RPMI8226 (cell line): ENCODE measurements at places on chromosomes 4 and X.

DNA sequence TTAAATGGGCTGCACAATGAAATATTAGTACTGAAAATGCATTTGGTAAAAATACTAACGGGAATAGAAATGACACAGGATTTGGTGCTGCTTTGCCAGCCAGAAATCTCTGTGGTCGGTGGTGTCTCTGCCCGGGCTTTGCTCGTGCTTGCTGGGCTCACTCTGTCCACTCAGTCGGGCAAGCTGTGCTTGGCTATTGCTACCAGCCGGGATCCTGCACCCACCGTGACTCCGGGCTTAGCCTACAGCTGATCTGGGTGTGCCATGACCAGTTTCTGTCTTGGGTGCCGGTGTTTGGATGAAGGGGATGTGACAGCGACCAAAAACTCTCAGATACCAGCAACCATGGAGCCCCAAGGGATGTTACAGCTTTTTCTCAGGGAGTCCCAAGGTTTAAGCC lies 487.7 kb downstream of the TECRL start:
- DNase-seq = no peak

DNA sequence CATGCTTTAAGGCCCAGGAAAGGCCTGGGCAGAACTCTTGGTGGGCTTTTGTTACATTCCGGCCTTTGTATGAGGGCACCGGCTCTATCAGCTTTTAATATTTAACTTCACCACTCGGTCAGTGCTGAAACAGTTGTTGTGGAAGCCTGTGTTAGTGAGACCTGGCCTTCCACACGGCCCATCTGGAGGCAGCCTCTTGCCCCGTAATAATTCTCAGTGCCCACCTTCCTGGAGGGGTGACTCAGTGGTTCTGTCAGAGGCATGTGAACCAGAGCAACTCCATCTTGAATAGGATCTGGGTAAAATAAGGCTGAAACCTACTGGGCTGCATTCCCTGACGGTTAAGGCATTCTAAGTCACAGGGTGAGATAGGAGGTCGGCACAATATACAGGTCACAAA lies 162.0 kb upstream of the STS start:
- no peak for DNase-seq

GRCh38 chr4:150647008-150647407 lies 65.1 kb downstream of the MAB21L2 start:
- no peak for DNase-seq

DNA sequence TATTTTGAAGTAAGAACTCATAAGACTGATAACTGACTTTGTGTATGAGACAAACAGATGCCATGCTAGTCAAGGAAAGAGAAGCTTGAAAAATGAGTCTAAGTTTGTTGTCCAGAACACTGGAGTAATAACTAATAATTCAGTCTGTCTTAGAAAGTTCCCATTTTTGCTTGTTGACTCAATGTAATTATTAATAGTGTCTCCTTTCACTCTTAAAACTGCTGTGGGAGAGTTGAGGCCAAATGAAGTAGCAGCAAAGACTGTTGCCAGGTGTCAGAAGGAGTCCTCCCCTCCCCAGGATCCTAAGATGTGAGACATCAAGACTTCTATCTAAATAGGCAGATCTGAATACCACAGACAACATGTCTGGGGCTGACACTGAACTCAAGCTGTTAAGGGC lies 20.8 kb upstream of the FAM13A start:
- DNase-seq = no peak

GRCh38 chr4:98662626-98663225 lies 4.3 kb upstream of the TSPAN5 start:
- DNase-seq = peak; percentile 49

DNA sequence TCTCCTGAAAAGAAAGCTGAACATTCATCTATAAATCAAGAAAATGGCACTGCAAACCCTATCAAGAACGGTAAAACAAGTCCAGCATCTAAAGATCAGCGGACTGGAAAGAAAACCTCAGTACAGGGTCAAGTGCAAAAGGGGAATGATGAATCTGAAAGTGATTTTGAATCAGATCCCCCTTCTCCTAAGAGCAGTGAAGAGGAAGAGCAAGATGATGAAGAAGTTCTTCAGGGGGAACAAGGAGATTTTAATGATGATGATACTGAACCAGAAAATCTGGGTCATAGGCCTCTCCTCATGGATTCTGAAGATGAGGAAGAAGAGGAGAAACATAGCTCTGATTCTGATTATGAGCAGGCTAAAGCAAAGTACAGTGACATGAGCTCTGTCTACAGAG lies 28.6 kb downstream of the PAQR3 start:
- DNase-seq = no peak

GRCh38 chr4:140149846-140150635 lies 3.9 kb downstream of the MAML3 start:
- peak; percentile 82 for DNase-seq

DNA sequence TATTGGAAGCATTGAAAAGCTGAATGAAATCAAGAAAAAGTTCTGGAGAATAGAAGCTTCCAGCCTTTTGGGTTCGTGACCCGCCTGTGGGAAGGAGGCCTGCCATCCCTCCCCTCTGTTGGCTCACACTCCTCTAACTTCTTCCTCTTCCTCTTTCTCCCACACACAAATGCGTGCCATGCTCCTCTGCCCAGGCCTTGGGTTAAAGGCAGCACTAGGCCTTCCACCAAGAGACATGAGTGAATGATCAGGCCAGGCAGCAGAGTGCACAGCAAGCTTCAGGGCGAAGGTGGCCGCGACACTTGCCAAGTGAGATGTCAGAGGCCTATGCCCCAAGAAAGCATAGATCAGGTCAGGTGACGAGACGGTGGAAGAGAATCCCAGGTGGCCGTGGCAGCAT lies 38.4 kb downstream of the FAM193A start:
- DNase-seq = no peak

DNA sequence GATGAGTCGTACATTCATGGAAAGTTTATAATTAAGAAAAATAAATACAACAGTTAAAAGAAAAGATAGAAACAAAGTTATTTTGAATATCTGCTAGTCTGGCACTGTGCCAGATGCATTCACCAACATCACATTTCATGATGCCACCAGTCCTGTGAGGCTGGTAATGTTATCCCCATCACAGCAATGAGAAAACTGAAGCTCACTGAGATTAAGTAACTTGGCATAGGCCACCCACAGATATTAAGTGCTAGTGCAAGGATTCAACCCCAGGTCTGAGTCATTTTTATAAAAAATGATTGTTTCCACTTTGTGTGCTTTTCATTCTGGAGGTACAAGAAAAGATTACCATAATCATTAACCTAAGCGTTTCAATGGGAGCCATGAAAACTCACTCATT lies 65.0 kb upstream of the IL15 start:
- DNase-seq = no peak

GRCh38 chr4:145819101-145819852 lies 119.3 kb downstream of the ZNF827 start:
- DNase-seq = no peak

DNA sequence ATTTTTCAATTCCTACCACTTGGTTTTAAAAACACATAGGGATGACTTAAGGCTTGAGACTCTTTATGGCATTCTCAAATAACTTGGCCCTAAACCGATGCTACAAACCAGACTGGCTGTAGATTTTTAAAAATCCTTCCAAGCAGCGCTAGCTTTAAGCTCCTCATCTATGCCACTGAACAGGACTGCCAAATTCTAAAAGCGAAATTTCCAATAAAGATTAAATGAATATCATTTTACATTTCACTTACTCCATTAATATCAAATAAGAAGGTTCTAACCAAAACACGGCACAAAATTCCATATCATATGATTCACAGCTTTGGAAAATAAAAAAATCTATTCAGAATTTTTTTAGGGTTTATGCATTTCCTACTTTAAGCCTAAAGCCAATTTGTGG lies 134.2 kb downstream of the FANCB start:
- DNase-seq = no peak

GRCh38 chr4:138671106-138671505 lies 344.5 kb upstream of the NOCT start:
- no peak for DNase-seq

GRCh38 chrX:132967049-132967448 lies 8.6 kb upstream of the HS6ST2 start:
- DNase-seq = no peak

- no peak for DNase-seq
Observed at GRCh38 chrX:68844581-68844980, 15.8 kb downstream of the EFNB1 start.

GRCh38 chr4:87469390-87469789 lies 47.0 kb downstream of the NUDT9 start:
- no peak for DNase-seq

DNA sequence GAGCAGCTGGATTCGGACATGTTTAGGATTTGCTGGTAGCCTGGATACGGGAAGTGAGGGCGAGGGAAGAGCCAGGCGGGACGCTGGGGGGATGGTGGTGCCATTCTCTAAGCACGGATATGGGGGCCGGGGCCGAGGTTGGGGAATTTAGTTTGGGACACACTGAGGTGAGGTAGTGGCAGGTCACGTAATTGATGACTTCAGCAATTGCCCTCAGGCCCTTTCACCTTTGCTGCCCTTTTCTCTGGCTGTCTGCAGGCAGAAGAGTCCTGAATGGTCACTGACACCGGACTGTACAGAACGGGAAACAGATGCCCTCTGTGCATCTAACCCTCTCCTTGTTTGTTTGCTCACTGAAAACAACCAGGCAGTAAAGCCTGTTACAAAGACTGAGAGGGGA lies 16.9 kb upstream of the HMGB3 start:
- no peak for DNase-seq

DNA sequence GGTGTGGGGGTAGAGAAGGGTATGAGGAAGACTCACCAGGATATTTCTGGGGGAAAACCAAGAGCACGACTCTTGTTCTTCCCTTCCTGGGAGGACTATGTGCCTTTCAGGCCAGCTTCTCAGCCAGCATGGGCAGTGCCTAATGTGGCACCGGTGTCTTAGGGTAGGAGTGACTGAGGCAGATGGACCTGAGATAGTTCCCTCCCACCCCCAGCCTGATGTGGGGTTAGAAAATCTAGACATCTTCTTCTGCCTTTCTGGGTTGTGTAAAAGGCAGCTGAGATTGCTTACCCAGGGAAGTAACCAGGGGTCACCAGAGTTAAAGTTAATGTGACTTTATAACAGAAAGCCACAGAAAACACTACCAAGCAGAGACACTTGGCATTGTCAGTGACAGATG lies 127.3 kb downstream of the TMA16 start:
- no peak for DNase-seq

GRCh38 chr4:121674696-121675095 lies 22.1 kb downstream of the ANXA5 start:
- no peak for DNase-seq

DNA sequence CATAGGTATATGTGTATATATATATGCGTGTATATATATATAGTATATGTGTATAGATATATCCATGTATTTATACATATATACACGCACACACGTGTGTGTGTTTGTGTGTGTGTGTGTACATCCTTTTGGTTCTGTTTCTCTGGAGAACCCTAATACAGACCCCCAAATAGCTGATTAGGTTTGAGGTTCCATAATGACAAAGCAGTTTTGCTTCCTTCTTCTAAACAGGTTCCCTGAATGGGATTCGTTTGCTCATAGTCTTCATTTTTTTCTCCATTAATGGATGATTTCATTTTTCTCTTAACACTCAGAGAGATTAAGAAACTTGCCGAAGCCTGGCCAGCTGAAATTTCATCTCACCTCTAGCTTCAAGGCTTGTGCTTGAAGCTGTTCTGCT lies 234.0 kb upstream of the BCOR start:
- no peak for DNase-seq

GRCh38 chr4:185536411-185536709 lies 1.1 kb upstream of the PDLIM3 start:
- no peak for DNase-seq

DNA sequence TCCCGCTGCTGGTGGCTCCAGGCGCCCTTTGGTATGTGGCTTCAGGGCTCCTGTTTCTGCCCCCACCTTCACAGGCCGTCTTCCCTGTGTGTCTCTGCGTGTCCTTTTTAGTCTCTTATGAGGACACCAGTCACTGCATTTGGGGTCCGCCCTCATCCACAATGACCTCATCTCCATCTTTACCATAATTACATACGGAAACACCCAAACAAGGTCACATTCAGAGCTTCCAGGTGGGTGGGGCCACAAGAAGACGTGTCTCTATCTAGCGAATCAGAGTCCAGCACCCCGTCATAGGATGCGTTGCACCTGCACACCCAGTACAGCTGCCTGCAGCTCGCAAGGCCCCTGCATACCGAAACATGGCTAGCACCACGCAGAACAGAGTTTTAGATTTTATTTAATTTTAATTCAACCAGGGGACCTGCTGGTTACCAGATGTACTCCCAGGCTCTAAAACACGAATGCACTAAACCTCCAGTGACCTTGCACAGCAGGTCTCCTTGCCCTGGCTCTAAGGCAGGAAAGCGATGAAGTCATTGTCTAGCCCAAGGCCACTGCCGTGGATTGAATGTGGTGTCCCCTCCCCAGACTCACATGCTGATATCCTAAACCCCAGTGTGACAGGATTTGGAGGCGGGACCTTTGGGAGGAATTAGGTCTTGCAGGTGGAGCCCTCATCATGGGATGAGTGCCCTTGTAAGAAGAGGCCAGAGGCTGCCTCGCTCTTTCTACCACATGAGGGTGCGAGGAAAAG lies 30.3 kb downstream of the ABLIM2 start:
- DNase-seq = peak; percentile 36

- no peak for DNase-seq
Observed at GRCh38 chr4:87151730-87152129, 68.7 kb downstream of the KLHL8 start.

DNA sequence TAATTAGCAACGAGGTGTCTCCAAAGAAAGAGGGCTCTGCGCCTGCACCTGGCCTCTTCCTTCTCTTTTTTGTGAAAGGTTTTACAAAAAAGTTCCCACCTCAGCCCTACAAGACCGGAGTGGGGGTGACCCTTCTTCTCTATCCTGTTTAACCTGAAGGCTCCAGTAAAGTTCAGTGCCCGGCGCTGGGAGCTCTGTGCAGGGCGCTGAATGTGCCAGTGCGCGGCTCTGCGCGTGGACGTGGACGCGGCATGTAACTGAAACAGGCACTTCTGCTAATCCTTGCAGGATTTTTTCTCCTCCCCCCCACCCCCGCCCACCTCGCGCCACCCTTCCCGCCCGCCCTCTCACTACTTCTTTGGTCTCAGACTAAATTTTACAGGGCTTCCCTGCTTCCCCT lies 2.4 kb downstream of the GPR50 start:
- DNase-seq = no peak

DNA sequence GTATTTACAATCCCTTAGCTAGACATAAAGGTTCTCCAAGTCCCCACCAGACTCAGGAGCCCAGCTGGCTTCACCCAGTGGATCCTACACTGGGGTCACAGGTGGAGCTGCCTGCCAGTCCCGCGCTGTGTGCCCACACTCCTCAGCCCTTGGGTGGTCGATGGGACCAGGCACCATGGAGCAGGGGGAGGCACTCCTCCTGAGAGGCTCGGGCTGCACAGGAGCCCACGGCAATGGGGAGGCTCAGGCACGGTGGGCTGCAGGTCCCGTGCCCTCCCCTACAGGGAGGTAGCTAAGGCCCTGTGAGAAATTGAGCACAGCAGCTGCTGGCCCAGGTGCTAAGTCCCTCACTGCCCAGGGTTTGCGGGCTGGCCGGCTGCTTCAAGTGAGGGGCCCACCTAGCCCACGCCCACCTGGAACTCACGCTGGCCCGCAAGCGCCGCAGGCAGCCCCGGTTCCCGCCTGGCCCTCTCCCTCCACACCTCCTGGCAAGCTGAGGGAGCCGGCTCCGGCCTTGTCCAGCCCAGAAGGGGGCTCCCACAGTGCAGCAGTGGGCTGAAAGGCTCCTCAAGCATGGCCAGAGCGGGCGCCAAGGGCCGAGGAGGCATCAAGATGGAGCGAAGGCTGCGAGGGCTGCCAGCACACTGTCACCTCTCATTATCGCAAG lies 113.9 kb downstream of the PRDM5 start:
- no peak for DNase-seq
